ENCODE measurements at places on chromosomes 5 and 9. TPM values are rescaled to one million over a fixed set of nuclear protein-coding genes. Genes with fewer than 3 reads are reported as not detected.

The SLCO4C1 gene
- under 0.01 TPM for total RNA-seq

The PGM5 gene
- total RNA-seq = 14.8 TPM

The TAS2R1 gene
- not detected for total RNA-seq

The TERT gene
- total RNA-seq = 1.1 TPM

The MARCOL gene
- not detected for total RNA-seq

The MBLAC2 gene
- 12.9 TPM for total RNA-seq

The IL7R gene
- total RNA-seq = 0.81 TPM

DNA sequence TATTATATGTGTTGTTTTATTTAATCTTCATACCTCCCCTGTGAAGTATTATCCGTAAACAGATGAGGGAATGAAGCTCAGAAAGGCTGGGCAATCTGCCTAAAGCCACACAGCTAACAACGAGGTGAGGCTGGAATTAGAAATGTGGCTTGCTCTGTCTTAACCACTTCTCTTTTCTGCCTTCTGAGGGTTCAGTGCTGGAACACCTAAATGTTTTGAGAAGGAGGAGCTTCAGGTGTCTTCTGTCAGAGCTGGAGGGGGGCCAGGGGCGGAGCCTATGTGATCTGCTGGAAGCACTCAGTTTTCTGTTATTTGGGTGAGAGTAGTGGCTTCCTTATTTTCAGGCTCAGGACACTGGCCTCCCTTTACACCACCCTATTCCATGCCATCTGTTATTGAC, 35.0 kb upstream of the ARAP3 start:
- no peak for DNase-seq

GRCh38 chr9:76699971-76700370, 64.3 kb upstream of the PCA3 start:
- DNase-seq = no peak

DNA sequence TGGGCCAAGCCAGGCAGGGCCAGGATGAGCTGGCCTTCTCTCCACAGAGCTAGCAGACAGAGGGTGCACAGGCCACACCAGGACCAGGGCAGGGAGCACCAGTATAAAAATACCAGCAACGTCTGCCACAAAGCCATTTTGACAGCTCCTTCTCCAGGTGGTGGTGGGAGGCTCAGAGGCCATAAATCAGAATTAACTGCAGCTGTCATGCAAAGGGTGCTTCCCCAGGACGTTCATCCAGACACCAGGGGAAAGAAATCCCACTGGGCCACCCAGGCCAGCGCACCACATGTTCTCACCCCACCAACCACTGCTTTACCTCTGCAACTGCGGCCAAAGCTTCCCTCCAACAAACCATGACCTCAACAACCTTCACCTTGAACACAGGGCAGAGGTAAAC, 403.7 kb upstream of the TRPC7 start:
- DNase-seq = no peak

DNA sequence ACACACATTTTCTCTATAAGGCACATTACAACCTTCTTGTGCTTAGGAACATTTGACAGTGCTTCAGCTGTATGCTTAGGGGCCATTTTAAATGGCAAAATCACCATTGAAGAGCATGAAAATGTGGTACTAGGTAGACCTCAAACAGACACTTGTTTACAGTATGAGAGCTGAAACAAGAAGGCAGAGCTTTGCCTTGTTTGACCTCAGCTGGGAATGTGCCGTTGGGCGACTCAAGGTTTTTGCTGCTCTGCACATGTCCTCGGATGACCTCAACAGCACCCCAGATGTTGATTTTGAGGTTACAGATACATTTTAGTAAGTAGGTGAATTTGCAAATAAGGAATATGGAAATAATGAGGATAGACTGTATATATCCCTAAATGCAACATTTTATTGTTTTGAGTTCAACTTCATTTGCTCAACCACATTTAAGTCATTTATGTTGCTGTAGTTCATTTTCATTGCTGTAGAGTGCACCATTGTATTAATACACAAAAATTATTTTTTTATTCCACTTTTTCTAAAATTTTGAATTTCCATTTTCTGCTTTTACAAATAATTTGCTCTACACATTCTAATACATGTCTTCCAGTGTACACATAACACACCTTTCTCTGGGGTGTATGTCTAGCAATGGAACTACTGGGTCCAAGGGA, 206.8 kb downstream of the NR3C1 start:
- no peak for DNase-seq

DNA sequence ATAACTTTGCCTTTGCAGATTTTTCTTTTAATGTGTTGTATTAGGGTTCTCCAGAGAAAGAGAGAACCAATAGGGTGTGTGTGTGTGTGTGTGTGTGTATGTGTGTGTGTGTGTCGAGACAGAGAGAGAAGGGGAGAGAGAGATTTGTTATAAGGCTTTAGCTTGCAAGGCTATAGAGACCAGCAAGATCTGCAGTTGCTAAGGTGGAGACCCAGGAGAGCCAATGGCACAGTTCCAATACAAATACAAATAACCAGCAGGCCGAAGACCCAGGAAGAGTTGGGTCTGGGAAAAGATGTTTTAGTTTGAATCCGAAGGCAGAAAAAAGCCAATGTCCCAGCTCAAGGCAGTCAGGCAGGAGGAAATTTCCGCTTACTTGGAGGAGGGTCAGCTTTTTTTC, 23.0 kb downstream of the TMOD1 start:
- DNase-seq = no peak

DNA sequence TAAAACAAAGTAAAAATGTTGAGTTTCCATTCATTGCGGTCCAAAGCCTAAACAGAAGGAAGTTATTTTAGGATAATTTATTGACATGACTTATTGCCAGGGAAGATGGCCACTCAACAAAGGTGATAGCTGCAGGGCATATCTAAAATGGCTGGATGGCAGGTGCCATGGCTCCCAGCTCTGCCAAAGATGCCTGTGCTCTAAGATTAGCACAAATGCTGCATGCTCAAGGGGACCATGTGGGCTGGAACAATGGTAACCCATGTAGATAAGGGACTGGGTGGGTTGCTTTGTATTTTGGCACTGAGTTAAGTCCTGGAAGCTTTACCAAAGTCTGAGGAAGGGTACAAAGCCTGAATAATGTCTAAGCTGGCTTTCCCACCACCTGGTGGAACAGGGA, 95.5 kb upstream of the IFNK start:
- no peak for DNase-seq

- DNase-seq = no peak
Measured at GRCh38 chr5:3122216-3122615, 370.7 kb upstream of the IRX2 start.

DNA sequence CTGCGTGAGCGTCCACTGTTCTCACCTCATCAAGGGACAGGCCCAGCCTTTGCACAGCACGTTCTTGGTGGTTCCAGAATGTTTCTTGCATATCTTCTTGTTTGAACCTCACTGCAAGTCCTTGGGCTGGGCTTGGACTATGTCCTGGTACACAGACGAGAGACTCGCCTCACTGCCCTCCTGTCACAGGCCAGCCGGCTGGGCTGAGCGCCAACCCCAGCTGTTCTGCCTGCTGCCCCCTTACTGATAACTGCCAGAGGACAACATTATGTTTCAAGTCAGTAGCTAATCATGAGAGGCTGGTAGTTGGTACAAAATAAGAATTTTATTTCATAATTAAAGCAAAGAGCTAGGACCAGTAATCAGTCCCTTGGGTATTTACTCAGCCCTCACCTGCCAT, 52.8 kb upstream of the LRRTM2 start:
- no peak for DNase-seq

DNA sequence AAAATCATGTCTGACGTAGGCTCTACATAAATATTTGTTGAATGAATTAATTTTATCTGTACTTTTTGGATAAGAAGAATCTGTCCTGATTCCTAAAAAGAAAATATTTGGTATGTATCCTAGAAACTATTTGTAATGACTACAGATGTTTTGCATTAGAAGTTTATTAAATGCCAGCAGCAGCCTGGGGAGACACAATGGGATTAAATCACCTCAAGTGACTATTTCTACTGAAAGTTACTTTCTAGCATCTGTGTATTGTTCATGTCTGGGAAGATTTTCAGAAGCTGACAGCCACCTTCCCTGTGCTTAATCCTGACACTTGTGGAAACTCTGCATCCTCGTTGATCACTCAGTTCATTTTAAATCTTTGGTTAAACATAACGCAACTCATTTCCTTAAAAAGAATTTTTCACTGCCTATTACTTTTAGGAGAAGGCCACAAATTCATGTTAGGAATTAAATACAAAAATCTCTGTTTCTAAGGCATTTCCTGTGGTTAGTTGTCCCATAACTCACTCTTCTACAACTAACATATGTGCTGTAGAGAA, 209.3 kb upstream of the PPP1R2B start:
- DNase-seq = no peak

DNA sequence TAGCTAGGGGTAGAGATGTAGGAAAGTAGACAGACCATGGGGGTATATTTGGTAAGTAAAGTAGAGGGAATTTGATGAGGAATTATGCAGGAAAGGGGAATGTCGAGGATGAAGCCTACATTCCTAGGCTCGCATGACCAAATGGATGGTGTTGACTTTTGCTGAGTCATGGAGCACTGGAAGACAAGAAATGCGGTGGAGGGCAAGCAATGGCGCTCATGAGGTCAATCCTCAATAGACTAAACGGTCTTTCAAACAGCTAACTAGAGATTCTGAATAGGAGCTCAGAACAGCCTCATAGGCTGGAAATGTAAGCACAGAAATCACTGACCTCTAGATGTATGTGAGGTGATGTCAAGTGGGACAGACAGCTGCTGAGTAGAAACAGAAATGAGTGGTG, 50.7 kb upstream of the FST start:
- no peak for DNase-seq

Measured in hematopoietic multipotent progenitor cell (in vitro differentiated cells).